Bronchus fibroblast of lung (primary cell): ENCODE measurements at places on chromosomes 12 and 14. TPM values are rescaled to one million over a fixed set of nuclear protein-coding genes. Genes with fewer than 3 reads are reported as not detected.

TGFB3 gene
- total RNA-seq, result 1.9 and 2.0 TPM in 2 replicates

TAS2R42 gene
- not detected in 2 replicates for total RNA-seq

KLRC2 gene
- total RNA-seq, result not detected in 2 replicates

TAS2R31 gene
- total RNA-seq, result 0.15 and 0.17 TPM in 2 replicates

GALNT9 gene
- 0.67 TPM in 1 of 2 replicates, not detected in the other for total RNA-seq

HOXC4 gene
- total RNA-seq, result 1.6 and 2.0 TPM in 2 replicates

ASCL1 gene
- not detected in 2 replicates for total RNA-seq
